Trophoblast cell (in vitro differentiated cells and primary cell): ENCODE measurements at places on chromosomes 2 and 18.

GRCh38 chr2:201882353-201883090, 76.2 kb downstream of the CDK15 start:
- no peak for DNase-seq

DNA sequence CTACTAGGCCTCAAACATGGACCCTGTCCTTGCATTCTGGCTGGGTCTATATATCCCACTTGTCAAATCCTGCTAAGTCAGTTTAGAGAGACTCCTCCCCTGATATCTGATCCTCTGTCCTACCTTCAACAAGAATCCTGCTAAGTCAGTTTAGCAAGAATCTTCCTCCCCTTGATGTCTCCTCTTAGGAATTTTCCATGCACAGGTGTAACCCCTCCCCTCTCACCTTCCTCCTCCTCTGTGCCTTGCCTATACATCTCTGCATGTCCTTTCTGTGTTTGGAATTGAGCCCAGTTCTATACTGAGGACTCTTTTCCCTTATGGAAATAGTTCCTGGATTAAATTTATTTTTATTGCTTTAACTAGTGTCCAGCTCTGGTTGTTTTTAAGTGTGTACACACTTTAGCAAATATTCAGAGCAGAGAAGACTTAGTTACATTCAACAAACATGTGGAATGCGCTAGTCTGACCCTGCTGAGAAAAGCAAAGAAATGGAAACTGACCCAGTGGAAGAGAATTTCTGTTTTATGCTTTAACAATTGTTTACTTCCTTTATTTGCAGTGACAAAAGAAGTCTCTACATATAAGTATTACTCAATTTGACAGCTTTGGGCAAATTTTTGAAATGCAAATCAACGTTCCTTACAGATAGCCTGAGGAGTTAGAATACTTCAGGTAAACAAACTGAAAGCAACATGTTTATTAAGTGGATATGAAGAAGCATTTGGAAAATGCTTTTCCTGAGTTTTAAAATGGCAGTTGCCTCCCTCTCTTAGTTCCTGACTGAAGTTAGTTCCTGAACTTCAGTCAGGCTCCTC, 80.6 kb downstream of the RIT2 start:
- peak; percentile 61 for DNase-seq

DNA sequence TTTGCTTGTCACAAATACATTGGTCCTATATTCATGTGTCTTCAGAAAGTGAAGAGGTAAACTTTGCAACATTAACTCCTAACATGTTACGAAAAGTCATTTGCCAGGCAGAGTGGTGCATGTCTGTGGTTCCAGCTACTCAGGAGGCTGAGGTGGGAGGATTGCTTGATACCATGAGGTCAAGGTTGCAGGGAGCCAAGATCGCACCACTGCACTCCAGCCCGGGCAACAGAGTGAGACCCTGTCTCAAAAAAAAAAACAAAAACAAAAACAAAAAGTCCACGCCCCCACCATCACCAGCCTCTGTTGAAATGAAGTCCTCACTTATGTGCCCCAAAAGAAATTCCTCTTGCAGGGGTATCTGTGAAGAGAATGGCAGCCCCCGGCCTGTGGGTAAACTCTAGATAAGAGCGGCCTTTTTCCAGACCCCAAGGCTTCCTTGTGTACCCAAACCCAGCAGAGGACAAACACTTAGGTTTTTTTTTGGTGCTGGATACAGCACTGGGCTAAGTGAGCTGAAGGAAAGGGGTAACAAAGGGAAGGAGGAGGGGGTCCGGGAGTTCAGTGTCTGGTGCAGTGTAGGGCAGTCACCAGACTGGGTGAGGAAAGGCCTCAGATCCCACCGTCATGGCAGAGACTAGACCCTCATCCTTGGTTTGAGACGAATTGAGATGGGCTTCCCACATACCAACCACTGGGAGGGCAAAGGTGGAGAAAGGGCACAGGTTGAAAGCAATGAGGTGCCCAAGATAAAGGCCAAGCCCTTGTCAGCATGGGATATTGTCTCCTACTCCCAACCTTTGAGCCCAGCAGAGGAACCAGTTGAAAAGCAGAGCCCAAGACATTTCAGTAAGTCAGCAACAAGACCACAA, 19.2 kb downstream of the HSPD1 start:
- no peak for DNase-seq

DNA sequence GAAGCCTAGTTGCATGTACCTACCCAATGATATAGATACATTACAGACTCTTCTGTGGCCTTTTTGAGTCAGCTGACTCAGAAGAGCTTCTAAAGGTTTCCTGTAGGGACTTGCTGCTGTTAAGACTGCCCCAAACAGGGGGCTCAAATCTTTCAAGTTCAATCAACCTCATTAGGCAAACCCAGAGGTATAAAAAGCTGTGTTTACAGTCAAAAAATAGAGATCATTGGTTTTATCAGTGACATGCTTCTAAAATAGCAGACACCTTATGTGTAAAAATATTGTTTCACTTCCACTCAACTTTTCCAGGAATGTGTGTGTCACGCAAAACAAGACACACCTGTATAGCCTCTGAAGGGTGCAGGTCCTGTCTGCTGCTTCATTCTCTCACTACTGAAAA, 624.3 kb upstream of the FANCL start:
- DNase-seq = no peak

GRCh38 chr2:189304360-189304759, 124.8 kb upstream of the COL5A2 start:
- DNase-seq = no peak

DNA sequence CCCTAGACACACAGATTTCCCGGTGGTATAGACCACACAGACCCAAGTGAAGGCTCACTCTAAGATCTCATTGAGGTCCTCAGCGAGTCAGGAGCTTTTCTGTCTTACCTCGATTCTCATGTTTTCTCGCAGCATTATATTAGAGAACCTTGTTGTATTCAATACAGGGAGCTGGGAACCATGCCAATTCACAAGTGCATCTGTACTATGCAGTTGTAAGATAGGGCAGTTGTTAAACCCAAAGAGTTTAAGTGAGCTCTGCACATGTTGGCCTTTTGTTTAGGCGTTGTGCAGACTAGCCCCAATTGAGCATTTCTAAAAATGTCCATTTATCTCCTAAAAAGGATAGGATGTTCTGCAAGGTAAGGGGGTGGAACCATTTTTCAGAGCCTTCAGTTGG, 59.6 kb downstream of the FEZ2 start:
- no peak for DNase-seq

- DNase-seq = peak; percentile 24
Observed at GRCh38 chr2:189393440-189394111, 47.7 kb upstream of the WDR75 start.

DNA sequence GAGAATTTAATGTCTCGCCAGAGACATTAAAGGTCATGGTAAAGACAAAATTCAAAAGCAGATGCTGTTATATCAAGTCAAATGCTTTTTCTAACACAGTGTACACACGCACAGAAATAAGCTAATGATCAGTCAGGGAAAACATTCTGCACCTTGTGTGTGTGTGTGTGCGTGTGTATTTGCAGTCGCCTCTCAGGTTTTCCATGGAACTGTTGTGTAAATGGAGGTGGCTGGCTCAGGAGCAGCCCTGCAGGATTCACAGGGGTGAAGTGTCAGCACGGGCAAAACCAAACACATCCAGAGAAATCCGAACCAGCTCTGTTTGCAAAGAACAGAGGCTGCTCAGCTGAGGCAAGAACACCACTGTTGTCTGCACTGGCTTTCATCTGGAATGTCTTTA, 76.2 kb upstream of the YWHAQ start:
- DNase-seq = no peak

DNA sequence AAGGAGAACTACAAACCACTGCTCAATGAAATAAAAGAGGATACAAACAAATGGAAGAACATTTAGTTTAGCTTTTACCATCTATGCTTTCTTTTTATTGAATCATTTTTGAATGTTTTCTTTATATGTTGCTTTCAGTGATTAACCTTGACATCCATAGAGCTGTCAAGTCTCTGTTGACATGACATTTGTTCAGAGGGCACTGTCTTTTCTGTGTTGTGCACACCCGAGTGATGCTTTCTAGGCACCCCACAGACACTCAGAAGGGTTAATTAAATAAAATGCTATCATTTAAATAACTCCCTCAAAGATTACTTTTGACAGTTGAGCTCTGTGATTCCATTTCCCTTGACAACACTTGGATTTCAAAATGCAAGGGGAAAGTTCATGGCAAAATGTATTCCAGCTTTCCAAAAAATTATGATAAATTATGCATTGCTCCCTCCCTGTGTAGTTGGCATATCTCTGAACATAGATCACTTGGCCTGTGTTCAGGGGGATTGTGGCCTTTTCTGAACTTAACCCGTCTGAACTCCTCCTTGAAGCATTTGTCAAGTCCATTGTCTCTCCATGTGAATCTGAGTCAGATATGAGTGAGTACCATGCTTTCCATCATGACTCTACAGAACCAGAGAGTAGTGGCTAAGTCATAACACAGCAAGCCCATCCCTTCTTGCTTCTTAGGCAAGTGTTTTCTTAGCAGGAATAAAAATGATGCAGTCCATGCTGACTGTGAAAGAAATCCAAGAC, 372.6 kb downstream of the RPRM start:
- no peak for DNase-seq

DNA sequence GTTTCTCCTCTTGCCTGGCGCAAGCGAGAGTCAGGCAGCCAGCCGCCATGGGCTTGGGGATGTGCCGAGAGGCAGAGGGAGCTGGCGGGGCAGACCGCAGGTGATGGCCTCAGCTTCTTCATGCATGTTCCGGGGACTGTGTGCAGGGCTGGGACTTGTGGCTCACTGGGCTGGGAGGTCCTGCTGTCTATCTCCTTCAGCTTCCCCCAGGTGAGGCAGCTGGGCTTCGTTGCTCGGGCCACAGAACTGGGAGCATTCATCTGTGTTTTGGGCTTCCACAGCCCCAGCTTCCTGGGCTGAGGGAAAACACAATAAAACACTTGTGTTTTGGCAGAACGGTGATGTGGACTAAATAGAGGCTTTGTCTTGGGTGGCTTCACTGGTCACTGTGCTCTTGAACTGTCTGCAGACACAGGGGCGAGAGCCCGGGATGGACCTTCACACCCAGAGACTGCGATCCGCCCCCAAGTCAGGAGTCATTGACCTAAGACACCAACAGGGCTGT, 93.5 kb downstream of the DYSF start:
- no peak for DNase-seq

GRCh38 chr2:79964966-79965365, 339.6 kb downstream of the LRRTM1 start:
- DNase-seq = no peak

DNA sequence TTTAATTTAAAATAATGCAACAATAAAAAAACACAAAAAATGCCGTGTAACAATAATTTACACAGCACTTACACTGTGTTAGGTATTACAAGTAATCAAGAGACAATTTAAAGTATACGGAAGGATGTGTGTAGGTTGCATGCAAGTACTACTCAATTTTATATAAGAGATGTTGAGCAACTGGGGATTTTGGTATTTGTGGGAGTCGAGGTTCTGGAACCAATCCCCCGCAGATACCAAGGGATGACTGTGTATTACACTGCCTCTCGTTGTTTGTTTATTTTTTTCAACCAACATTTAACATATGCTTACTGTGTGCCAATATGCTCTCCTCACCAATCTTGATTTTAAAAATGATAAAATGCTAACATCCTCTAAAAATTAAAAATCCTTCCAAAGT, 24.8 kb downstream of the MAP3K2 start:
- DNase-seq = no peak

DNA sequence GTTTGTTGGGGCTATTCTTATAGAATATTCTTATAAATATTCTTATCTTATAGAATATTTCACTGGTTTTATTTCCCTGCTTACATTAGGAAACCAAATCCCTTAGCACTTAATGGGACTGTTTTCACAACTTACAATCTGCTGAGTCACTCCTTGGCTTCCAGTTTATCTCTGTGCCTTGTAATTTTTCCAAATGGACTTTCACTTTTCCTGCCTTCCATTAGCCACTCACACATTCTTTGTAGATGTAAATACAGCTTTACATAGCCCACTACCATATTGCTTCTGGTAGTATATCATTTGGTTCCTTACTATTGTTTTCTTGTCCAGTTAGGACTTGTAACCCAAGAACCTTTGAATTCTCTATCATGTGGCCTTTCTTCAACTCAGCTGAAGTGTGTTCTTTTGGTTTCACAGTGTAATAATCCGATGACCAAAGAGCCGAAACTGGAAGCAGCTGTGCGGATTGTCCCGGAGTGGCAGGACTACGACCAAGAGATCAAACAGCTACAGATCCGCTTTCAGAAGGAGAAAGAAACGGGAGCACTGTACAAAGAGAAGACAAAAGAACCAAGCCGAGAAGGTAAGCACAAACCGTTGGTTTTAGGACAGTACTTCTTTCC, 96.1 kb downstream of the UGGT1 start:
- no peak for DNase-seq
